ENCODE measurements at places on chromosomes 16 and 17.

DNA sequence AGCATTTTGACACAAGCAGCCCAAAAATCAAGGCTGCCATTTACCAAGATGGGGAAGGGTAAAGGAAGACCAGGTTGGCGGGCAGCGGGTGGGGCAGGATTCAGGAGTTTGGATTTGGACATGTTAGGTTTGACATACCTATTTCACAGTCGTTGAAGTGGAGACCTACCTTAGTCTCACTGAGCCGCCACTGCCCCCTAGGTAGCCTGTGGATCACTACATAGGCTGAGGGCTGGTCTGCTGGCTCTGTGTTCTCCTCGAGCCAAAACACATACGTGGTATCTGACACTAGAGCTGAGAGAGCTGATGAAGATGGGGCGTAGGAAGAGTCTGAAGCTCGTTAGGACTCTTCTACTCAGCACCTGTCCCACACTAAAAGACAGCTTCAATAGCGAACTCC is 115.1 kb downstream of the HIC1 start:
- no peak for DNase-seq

DNA sequence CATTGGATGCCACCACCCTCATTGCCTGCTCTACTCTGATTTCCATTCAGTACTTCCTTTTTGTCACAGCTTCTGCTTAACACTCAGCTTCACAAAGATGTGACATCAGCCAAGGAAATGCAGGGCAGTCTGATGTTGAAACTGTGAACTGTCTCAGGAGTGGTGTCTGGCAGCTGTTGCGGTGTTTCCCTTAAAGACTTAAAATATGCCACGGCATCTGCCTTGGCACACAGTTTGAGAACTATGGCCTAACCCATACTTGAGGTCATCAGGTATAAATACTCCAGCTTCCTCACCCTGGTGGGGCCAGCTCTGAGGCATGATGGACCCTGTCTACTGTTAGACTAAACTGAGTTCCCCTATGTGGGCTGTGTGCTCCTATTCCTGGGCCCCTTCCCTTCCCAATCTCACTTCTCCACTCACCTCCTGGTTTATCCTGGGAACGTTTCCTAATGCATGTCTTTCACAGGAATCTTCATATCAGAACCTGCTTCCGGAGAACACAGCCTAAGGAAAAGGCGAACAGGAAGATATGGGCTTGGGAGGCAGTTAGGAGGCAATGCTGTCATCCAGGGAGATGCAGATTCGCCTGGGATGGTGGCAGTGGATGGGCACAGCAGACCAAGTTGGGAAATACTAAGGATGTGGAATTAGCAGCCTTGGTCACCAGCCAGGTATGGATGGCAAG is 96.5 kb downstream of the WSCD1 start:
- no peak for DNase-seq

DNA sequence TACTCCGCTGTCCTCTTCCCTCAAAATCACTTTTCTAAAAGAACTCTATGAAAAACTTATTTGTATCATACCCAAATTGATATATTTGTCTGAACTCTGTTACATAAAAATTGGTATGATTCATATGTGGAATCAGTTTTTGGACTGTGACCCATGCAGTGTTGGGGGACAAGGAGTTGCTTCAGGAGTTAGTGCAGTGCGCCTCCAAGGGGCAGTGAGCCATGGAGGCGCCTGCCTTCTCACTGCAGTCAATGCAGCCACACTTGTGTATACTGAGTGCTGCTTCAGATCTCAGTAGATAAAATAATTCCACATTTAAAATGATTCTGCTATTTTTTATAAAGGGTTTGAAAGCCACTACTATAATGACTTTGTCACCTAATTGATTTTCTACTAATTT is 32.5 kb downstream of the DGKE start:
- no peak for DNase-seq

DNA sequence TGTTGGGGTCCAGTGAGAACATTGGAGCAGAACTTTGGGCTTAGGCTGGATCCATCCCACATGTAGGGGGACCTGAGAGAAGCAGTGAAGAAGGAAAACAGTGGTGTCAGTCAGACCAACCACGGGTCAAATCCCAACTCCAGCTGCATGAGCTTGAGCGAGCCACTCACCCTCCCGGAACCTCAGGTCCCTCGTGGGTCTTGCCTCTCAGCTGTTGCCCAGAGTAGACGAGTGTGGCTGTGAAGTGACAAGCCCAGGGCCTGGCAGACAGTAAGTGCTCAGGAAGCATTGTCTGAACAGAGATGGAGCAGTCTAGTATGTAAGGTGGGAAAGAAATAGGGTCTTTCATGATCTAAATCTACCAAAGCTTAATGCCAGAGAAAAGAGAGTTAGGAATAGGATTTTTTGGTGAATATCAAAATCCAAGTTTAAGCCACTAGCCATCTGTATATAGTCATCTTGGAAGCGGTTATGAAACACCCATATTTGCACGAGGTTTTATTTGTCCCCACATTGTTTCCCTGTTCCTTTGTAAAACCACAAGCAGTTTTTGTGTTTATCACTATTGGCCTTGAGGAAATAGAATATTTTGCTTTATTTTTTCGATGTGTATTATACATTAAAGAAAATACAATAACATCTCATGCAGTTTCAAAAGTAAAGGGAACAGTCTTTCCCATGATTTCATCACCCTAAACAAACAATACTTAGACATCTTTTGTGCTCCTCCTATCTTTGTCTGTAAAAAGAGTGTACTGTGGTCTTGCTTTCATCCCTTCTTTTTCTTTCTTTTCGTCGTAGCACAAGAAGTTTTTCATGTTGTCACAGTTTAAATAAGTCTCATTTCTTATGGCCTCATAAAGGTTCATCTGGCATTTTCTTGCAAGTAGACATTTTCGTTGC is 112.0 kb downstream of the CLEC16A start:
- no peak for DNase-seq

Data from SK-N-MC (cell line).